ENCODE measurements at places on chromosomes 2 and 18. TPM values are rescaled to one million over a fixed set of nuclear protein-coding genes. Genes with fewer than 3 reads are reported as not detected.

DNA sequence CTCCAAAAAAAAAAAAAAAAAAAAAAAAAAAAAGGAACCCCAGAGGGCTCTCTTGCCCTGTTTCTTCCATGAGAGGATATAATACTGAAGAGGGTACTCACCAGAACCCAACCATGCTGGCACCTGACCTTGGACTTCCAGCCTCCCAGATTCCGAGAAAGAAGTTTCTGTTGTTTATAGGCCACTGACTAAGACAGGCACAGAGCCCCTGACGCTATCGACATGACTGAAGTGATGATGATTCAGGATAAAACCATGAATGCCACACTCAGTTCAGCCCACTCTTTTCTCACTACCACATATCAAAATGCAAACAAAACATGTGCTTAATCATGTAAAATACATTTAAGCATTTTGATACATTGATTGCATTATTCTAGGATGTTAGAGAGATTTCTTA lies 66.1 kb upstream of the CDCA7 start:
- DNase-seq = peak; percentile 9

DNA sequence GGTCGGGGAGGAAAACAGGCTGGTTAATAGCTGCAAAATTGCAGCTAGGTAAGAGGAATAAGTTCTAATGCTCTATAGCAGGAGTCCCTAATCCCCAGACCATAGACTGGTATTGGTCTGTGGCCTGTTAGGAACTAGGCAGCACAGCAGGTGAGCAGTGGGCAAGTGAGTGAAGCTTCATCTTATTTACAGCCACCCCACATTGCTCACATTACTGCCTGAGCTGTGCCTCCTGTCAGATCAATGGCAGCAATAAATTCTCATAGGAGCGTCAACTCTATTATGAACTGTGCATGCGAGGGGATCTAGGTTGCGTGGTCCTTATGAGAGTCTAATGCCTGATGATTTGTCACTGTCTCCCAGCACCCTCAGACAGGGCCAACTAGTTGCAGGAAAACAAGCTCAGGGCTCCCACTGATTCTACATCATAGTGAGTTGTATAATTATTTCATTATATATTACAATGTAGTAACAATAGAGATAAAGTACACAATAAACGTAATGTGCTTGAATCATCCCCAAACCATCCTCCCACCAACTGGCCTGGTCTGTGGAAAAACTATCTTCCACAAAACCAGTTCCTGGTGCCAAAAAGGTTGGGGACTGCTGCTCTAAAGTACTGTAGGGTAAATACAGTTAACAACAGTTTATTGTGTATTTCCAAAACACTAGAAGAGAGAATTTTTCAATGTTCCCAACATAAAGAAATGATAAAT lies 91.7 kb upstream of the TFCP2L1 start:
- peak; percentile 59 for DNase-seq

GRCh38 chr2:69911985-69912563 lies 2.8 kb upstream of the MXD1 start:
- DNase-seq = peak; percentile 61

DNA sequence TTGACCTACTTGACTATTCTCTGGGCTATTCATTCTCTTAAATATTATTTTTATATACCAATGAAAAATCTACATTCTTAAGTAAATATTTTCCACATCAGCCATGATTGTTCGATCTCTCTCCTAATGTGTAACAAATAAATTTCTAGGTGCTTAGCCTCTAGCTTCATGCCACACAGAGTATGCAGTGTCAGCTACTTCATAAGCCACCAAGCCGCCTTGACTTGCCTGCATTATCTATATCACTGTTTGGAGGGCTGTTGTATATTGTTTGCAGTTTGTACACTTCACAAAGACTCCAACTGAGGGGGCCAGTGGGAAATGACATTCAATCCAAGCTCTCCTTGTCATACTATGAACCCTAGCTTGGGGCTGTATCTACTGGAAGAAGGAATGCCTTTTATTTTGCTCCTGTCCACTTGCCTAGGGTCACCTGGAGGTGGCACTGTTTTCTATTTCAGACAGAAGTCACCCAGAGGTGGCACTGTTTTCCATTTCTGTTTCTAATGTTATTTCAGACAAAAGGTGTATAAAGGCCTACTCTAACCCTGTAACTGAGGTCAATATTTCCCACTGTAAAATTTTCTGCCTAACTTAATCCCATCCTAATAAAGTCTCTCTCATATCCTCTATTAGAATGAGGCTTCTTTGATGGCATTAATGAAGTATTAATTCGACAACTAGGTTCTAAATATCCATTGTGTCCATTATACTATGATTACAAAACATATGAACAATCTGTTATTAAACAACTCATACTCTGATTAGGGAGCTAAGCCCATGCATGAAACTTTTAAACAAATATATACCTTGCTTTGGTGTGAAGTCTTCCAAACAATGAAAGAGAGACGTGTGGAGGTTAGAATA lies 36.4 kb downstream of the COL5A2 start:
- peak; percentile 45 for DNase-seq

- DNase-seq = no peak
These were observed 48.6 kb downstream of the RNMT start for GRCh38 chr18:13775058-13775457.

- DNase-seq = peak; percentile 28
These were observed 62.6 kb downstream of the C18orf63 start for GRCh38 chr18:74378179-74378682.

DNA sequence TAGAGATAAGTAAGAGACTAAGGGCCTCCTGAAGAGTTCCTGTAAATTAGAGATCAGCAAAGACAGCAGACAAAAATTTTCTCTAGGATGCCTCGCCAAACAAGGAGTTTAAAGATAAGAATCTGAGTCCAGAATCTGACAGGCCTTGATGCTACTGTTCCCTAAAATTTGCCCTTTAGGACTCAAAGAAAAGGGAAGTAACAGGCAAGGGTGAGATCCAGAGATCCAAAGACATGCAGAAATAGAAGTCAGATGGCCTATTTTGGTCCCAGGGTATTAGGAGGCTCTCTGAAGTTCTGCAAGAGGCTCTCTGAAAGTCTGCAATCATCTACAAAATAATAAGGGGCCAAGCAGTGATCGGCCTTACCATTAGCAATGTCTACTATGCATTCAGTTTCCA lies 33.0 kb downstream of the GALNT5 start:
- DNase-seq = no peak

DNA sequence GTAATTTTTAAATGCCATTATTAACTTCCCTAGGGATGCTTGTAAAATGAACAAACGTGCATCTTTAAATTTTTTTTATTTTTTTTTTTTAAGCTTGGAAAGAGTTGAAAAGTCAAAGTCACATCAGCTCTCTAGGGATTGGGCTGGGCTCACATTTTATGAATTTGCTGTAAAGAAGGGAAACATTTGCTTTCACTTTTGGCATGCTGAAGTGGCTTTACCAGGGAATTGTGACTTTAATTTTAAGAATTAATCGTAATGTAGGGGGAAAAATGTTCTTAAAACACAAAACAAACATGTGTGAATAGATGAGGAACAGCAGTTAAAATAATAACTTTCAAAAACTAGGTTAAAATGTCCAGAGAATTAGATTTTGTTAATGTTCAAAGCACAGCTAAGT lies 123.0 kb downstream of the AGAP1 start:
- DNase-seq = peak; percentile 44

- DNase-seq = peak; percentile 42
These were observed 428 bp downstream of the TCF4 start for GRCh38 chr18:55587418-55588110.

GRCh38 chr18:45084206-45084605 lies 403.5 kb downstream of the SETBP1 start:
- DNase-seq = no peak

DNA sequence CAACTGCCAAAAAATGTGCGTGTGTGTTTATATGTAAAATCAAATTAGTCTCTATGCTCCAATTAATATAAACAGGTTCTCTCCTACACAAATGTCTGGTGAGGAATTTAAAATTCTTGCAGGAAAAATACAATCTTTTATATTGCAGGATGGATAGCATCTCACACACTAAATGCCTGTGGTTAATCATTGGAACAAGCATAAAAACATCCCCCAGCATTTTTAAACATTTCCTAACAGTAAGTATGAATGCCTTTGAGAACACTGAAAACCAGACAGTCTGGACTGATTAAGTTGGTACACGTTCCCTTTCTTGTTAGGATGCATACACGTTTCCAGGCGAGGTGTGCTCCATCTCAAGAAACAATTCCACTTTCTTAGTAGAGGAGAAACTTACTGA lies 29.9 kb upstream of the PDE1A start:
- DNase-seq = no peak

- no peak for DNase-seq
These were observed 48.9 kb downstream of the LAMA3 start for GRCh38 chr18:23738151-23738550.

DNA sequence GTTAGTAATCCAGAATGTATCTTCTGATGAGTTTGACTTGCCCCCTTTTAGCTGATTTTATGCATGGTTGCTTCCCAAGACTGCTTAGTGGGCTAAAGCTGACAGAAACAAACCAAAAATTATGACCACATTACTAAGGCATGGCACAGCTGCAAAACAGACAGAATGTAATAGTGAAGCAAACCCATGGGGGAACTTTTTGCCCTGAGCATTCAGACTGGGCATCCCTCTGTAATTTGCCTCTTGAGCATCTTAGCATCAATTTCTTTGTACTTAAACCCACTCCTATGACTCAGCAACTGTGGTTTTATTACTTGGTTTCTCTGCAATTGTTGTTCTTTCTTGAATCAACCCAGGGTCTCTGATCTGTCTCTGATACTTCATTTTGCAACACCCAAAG lies 487.3 kb upstream of the DCC start:
- DNase-seq = no peak

GRCh38 chr2:170324640-170325046 lies 146.7 kb downstream of the MYO3B start:
- peak; percentile 39 for DNase-seq

GRCh38 chr2:212842544-212843185 lies 304.1 kb upstream of the ERBB4 start:
- DNase-seq = peak; percentile 19

- no peak for DNase-seq
These were observed 120.9 kb downstream of the TMEFF2 start for GRCh38 chr2:192073878-192074277.

GRCh38 chr2:174697255-174697654 lies 67.0 kb downstream of the CHRNA1 start:
- DNase-seq = peak; percentile 78

DNA sequence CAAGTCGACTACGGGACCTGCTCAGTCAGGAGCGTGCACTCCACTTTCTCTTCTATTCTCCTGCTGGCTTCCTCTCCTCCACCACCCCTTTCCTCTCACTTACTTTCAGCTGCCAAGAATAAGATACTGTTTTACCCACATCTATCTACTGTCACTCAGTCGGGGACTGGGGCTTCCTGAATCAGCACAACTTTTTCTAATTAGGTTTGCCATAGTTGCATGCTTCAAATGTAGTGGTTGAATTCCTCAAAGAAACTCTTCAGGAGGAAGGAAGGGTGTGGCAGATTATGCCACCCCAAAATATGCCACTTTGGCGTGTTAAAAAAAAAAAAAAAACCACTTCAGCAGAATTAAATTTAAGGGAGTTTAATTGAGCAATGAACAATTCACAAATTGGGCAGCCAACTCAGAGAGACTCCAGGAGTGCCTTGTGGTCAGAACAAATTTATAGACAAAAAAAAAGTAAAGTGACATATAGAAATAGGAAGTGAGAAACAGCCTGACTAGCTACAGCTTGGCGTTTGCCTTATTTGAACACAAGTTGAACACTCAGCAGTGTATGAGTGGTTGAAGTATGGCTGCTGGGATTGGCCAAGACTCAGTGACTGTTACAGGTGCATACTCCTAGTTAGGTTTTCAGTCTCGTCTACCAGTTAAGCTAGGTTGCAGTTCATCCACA lies 32.5 kb upstream of the RMDN2 start:
- peak; percentile 38 for DNase-seq

- no peak for DNase-seq
These were observed 24.3 kb upstream of the UBE2F start for GRCh38 chr2:237942513-237942899.

GRCh38 chr2:85255813-85256594 lies 71.8 kb downstream of the TGOLN2 start:
- DNase-seq = no peak

GRCh38 chr18:706405-706804 lies 6.0 kb downstream of the ENOSF1 start:
- DNase-seq = no peak

- DNase-seq = no peak
These were observed 1.4 kb downstream of the CNTNAP5 start for GRCh38 chr2:124026503-124026902.

GRCh38 chr18:45837283-45838070 lies 12.0 kb downstream of the SIGLEC15 start:
- no peak for DNase-seq

DNA sequence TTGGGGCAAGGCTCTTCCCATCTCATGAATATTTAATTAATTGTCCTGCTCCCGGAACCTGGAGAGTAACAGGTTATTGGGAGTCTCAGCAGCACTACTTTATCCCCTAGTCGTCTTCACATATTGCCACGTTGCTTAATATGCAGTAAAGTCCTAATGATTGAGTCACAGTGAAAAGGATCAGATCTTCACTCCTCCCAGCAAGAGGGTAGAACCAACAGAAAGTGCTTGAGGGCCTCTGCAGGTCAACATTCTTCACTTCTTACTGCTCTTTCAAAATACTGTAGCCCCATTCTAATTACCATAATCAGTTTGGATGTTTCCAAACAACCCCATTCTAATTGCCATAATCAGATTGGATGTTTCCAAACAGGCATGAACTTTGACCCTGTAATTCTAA lies 801.0 kb downstream of the LRRTM4 start:
- no peak for DNase-seq

DNA sequence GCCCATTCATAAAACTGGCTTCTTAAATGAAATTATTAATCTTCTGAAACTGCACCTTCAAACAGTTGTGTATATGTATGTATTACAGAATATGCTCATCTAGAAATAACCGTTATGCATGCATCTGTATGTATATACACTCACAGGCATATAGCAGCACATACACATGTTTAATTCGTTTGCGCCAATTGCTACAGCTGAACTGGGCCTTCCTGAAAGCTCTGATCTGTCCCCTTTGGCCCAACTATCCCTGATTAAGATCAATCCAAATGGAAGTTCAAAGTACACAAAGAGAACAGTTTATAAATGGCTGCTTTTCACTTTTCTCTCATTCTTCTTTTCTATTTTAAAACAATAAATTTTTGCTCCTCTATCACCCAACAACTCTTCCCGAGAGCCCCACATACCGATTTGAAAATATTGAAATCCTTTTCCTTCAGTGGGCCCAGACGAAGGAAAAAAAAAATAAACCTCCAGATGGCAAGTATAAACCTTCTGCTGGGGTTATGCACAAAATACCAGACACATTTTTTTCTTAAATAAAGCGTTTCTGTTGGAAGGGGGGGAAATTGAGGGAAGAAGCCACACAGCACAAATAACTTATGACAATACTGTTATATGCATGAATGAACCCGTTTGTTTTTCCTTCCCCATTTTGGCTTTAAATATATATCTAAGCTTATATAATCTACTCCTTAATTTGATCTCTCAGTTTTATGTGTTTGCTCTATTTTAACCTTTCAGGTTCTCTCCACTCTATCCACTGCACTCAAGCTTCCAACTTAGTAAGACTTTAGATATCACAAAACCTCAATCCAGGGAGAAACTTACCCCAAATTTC lies 267.3 kb downstream of the TCF4 start:
- DNase-seq = peak; percentile 43

Gene CDH2
- 21.2 TPM for total RNA-seq

Gene DSG1
- total RNA-seq = not detected

Gene GAL3ST2
- total RNA-seq = 0.47 TPM

Gene IL36B
- not detected for total RNA-seq

Gene ZSWIM2
- total RNA-seq = 0.16 TPM

Gene COL4A3
- total RNA-seq = 0.08 TPM

Gene FEZ2
- total RNA-seq = 76.8 TPM

Gene DOK1
- total RNA-seq = 10.5 TPM

Gene GLI2
- total RNA-seq = 0.68 TPM

Data from myocyte (in vitro differentiated cells).